ENCODE measurements at places on chromosomes 5 and 9.

DNA sequence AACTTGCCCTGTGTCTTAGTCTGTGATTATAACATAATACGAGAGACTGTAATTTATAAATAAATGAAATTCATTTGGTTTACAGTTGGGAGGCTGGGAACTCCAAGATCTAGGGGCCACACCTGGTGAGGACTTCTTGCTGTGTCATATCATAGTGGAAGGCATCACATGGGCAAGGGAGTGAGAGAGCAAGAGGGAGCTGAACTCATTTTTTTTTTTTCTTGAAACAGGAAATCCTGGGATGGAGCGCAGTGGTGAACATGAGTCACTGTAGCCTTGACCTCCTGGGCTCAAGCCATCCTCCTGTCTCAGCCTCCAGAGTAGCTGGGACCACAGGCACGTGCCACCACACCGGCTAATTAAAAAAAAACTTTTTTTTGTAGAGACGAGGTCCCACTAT is 7.2 kb downstream of the MLANA start:
- DNase-seq: no peak

DNA sequence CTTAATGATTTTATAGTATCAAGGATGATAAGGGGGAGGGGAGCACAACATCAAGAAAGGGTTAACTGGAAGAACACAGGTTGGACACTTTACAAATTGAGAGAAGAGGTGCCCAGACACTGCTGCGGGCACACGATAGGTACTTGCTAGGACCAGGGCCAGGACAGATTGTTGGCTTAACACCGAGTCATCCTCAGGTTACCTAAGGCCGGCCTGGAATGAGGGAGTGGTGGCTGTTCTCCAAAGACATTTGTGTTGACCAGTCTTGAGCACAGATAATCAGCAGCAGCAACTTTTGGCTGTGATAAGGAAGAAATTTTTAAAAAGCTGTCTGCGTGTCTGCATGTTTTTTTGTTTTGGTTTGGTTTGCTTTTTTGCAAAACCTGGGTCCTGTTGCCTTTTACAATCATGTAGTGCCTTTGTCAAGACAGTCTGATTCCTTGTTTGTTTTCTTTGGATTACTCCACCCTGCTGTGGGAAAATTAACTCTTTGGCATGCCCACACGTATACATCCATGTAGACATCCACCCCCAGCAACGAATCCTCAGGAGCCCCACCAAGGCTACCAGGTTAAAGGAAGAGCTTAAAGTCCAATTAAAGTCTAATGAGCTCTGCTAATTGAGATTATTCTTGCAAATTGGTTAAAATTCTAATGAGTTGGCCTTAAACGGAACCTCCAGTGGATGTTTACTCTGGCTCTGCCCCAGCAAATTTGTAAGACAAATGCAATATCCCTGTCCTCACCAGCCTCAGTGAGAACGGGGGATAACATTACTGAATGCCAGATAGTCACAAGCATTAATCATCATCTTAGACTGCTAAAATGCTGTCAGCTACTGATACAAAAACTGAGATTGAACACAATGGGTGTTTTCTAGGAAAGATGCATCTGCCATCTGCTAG is 382.3 kb downstream of the ACTL7B start:
- DNase-seq: no peak

GRCh38 chr9:103533318-103533717 is 538.2 kb downstream of the CYLC2 start:
- DNase-seq: no peak

DNA sequence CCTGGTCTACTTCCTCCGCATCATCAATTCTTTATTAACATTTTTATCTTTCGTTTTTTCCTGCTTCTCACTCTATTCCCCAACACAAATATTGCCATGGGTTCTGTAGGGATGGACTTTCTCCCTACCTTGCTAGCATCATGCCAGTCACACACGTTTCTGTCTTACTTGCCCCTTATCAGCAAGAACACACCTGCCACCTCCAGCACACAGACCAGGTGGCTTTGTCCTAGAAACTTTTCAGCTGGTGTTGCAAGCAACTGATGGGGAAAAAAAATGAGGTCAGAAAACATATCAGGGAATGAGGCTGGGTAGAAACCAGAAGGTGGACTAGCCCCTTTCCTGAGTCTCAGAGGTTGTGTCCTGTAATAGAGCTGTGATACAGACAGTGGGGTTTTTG is 5.8 kb downstream of the SH3RF2 start:
- no peak for DNase-seq

GRCh38 chr9:111405701-111406100 is 75.7 kb upstream of the OR2K2 start:
- peak; percentile 41 for DNase-seq

- DNase-seq: peak; percentile 2
Measured at GRCh38 chr5:93850311-93850710, 108.9 kb upstream of the POU5F2 start.

Data from hematopoietic multipotent progenitor cell treated with erythropoietin and hydrocortisone succinate and interleukin-3 and kit ligand, for 4 days (in vitro differentiated cells).